Globus pallidus (tissue), 1 donor: ENCODE measurements at places on chromosomes 4 and X.

GRCh38 chr4:102153391-102153790 lies 191.9 kb downstream of the SLC39A8 start:
- no peak for DNase-seq

DNA sequence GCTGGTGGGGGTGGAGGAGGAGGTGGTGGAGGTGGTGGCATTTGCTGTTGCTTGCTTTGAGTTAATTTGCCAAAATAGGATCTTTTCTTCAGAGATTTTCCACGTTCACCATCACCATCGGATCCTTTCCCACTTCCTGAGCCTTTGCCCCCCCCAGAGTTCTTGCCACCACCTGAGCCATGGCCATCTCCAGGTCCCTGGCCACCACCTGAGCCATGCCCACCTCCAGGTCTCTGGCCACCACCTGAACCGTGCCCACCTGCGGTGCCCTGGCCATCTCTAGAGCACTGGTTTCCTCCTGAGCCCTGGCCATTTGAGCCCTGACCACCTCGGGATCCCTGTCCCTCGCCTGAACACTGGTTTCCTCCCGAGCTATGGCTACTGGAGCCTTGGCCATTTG lies 1.9 kb downstream of the IRS4 start:
- DNase-seq: no peak

- DNase-seq: no peak
Measured at GRCh38 chr4:117660668-117661067, 373.6 kb upstream of the NDST3 start.

DNA sequence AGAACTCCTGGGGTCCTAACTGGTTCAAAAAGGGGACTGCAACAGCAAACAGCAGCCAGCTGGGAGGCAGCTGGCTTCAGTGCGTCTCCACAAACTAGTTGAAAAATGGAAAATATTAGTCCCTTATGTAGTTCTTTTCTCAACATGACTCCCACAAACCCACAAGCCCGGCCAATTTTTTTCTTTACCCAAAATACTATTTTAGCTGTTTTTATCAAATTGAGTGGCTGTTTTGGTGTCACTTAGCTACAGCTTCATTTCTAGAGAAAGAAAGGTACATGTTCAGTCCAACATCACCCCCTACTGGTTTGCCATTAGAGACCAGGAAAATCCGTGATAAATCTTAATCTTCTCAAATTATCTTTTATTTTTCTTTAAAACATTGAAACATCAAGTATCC lies 97.2 kb downstream of the GUCY2F start:
- DNase-seq: peak; percentile 2

DNA sequence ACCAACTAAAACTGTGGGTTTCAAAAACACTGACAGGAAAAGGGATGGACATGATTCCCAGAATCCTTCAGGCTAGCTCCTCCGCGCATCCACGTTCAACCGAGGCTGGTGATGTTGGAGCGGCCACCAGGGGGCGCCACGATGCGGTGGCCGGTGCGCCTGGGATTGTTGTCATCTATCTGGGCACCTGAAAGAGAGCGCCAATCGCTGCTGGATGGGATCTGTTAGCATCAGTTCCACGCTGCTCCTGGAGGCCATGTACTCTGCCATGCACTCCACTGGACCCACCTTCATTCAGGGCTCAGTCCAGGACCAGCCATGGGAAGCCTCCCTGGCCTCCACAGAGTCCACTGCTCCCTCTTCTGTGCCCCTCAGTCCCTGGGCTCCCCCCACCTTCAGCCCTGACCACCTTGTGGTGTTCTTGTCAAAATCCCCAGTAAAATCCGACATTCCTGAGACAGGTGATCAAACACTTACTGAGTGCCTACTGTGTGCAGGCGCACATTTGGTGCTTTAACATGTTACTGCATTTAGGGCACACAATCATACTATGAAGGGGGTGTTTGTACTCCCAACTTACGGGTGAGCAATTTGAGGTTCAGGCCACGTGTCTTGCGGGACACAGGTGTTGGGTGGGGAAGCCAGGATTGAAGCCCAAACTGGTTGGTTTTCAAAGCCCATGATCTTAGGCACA lies 71.1 kb downstream of the CRMP1 start:
- no peak for DNase-seq

DNA sequence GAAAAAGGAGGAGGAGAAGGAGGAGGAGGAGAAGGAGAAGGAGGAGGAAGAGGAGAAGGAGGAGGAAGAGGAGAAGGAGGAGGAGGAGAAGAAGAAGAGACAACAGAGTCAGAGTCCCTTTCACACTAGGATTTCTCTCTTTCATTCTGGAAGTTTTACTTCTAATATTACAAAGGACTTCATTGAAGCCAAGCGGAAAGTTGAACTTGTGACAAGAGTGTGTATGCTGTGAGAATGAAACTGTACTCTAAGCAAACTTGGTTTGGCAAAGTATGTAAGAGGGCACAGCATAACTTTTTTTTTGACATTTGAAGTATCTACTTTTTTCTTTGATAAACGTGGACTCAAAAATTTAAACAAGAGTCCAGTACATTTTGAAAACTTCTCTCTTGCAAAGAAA lies 48.0 kb downstream of the CXCL8 start:
- DNase-seq: no peak

DNA sequence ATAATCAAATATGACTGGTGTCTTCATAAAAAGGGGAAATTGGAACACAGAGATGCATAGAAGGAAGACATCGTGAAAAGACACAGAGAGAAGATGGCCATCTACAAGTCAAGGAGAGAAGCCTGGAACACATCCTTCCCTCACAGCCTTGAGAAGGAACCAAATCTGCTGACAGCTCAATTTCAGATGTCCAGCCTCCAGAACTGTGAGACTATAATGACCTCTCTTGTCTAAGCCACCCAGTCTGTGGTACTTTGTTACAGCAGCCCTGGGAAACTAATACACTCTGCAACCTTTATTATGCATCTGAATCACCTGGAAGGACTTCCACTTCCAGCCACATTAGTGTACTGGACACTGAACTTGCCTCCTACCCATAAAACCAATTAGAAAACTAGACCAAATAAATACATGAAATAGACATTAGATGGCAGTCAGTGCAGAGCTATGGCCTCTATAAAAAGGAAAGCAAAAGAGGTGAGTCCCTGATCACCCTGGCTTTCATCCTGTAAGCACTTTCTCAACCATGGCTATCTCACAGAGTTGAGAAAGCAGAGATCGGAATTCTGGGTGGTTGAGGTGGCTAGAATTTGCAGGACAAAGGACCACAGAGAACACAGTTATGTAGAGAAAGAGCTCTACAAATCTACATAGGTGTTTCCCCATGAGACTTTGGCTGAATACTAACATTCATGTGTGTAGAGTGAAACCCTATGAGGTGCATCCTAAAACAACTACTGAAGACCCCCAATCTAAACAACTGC lies 25.7 kb downstream of the GAB3 start:
- no peak for DNase-seq

DNA sequence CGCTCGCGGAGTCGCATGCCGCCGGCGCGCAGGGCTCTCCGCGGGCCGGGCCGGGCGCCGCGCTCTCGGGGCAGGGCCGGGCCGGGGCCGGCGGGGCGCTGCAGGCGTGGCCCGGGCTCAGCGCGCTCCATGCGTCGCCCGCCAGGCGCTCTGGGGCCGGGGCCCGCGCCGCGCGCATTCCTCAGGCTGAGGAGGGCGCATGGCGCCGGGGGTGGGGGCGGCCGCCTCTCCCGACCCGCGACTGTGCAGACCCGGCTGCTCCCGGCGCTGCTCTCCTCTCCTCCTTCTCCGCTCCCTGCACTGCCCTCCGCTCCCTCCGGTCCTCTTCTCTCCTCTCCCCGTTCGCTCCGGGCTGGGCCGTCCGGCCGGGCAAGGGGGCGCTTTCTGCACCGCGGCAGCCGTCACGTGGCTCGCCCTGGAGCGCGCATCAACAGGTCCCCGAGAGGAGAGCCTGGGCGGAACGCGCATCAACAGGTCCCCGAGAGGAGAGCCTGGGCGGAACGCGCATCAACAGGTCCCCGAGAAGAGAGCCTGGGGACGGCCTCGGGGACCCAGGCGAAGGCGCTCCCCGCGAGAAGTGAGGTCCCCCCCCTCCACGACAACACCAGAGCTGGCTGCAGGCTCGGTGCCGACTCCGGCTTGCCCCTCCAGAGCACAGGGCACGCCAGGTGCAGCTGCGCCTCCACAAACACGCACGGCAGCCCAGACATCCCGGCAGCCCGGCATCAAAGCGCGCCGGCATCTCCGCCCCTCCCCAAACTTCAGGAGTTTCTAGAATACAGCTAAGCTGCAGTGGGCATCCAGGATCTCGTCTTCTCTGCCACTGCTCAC lies 12.9 kb downstream of the PPP2R3B start:
- no peak for DNase-seq

DNA sequence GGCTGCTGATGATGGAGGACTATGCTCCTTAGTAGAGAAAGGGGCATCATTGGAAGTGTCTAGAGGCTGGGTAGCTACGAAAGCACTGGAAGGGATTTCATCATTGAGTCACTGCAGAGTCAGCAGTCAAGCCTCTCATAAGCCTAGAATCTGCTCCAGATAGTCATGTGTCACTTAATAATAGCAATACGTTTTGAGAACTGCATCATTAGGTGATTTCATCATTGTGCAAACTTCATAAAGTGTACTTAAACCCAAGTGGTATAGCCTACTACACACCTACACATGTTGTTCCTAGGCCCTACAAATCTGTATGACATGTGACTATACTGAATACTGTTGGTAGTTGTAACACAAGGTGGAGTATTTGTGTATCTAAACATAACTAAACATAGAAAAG lies 165.6 kb downstream of the PTTG2 start:
- DNase-seq: no peak

GRCh38 chr4:128844931-128845330 lies 35.4 kb downstream of the JADE1 start:
- DNase-seq: peak; percentile 51

DNA sequence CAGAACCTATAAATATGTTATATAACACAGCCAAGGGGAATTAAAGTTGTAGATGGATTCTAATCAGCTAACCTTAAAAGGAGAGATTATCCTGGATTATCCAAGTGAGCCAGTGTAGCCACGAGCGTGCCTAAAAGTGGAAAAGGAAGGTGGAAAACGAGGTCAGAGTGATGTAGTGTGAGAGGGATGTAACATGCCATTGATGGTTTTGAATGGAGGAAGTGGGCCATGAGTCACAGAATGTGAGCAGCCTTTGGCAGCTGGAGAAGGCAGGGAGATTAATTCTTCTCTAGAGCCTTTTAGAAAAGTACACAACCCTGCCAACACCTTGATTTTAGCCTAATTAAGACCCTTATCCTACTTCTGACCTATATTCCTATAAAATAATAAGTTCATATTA lies 149.1 kb downstream of the SLC39A8 start:
- DNase-seq: no peak

GRCh38 chr4:110769578-110769977 lies 146.7 kb upstream of the PITX2 start:
- DNase-seq: no peak

- DNase-seq: no peak
Measured at GRCh38 chr4:157012781-157013180, 41.2 kb upstream of the PDGFC start.

- peak; percentile 29 for DNase-seq
Measured at GRCh38 chr4:150010525-150011126, 67.6 kb upstream of the DCLK2 start.

DNA sequence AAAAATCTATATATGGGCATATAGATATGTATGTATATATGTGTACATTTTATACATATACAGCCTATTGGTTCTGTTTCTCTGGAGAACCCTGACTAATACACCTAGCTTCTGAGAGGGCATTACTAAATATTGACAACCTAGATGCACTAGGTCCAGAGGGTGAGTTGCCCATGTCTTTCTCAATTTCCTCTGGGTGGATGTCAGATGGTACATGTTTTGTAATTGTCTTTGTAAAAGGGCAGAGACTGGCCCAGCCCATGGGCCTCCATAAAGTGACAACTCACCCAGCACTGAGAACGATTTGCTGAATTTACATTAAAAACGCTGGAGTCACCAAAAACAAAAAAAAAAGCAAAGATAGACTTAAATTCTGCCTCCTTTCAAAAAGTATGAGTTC lies 198.5 kb upstream of the FAM241A start:
- no peak for DNase-seq

- no peak for DNase-seq
Measured at GRCh38 chrX:39721566-39722279, 376.0 kb downstream of the BCOR start.

- no peak for DNase-seq
Measured at GRCh38 chr4:55993994-55994663, 45.4 kb downstream of the CEP135 start.

DNA sequence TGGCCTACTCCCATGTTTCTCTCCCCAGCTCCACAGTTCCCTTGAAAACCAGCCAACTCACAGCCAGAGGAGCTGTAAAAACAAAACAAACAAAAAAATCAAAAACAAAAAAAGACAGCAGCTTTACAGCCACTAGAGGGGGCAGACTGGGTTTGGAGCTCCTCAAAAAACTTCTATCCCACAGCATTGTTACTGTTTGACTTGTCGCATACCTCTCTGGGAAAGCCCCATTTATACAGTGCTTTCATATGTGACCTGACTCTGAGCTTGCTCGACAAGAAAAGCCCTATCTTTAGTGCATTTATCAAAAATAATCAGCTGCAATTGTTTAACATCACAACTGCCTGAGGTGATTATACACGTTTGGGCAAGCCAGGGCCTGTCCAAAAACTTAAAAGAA lies 21.6 kb downstream of the TSPAN6 start:
- DNase-seq: no peak

GRCh38 chrX:68428431-68428830 lies 4.9 kb downstream of the OPHN1 start:
- DNase-seq: no peak

GRCh38 chr4:115671581-115671980 lies 558.2 kb upstream of the NDST4 start:
- no peak for DNase-seq

DNA sequence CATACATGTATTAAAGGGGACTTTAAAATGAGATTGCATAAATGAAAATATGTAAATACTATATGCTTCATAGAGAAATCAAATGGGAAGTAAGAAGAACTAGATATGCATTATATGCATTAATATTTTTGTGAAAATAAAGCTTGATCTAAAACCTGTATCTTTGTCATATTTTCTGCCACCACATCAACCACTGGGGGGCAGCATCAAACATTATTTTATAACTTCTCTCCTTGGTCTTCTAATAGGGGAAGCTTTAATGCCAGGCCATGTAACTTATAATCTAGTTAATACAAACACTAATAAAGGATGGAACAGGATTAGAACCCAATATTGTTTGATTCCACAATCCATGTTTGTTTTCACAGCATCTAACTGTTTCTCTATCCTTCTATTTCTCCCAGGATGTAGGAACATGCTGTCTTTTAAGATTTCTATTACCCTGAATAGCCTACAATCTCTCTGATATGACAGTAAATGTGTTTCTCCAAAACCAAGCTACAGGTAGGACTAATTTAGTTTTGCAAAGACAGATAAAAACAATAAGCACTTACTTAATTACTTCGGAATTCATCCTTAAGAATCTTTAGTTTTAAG lies 10.0 kb downstream of the QRFPR start:
- DNase-seq: peak; percentile 28

GRCh38 chrX:153671589-153672530 lies 1.8 kb downstream of the PNCK start:
- no peak for DNase-seq

DNA sequence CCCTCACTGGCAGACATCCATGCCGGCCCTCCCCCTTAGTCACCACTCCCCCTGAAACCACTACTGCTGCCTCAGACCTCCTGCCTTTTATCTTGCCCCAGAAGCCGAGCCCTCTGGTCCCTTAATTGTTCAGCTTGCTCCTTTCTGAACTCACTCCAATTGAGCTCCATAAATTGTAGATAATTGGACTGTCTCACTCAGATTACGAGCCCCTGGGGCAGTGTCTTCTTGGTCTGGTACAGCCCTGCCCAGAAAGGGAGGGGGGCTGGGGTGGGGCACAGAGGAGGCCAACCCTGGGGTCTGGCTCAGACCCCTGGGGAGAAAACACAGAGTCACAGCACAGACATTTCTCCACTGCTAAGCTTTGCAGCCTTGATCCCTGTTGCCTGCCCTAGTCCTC lies 39.4 kb downstream of the NALF2 start:
- no peak for DNase-seq
